ENCODE measurements at places on chromosomes 4 and X. TPM values are rescaled to one million over a fixed set of nuclear protein-coding genes. Genes with fewer than 3 reads are reported as not detected.

DNA sequence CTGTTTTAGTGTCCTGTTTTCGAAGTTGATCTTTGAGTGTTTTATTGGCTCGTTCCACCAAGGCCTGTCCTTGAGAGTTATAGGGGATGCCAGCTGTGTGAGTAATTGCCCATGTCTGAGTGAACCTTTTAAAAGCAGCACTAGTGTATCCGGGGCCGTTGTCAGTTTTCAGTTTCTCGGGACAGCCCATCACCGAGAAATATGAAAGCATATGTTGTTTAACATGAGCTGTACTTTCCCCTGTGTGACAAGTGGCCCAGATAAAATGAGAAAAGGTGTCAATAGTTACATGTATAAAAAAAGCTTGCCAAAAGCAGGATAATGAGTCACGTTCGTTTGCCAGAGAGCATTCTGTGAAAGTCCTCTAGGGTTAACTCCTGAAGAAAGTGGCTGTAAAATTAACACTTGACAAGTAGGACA, 48.6 kb upstream of the RASSF6 start:
- no peaks in the 10 kb centered on the region for H3K27me3 ChIP-seq
- H3K4me1 ChIP-seq = peaks cover 24% of the 10 kb centered on the region
- no peak overlapping the region for H3K27ac ChIP-seq
- H3K4me3 ChIP-seq = peak overlapping the region; percentile 57
- peak; percentile 61 for DNase-seq

- peaks cover 24% of the 10 kb centered on the region for H3K4me1 ChIP-seq
- H3K36me3 ChIP-seq = no peaks in the 10 kb centered on the region
- H3K27me3 ChIP-seq = no peaks in the 10 kb centered on the region
Observed at GRCh38 chr4:52106191-52106590, 55.1 kb downstream of the SPATA18 start.

DNA sequence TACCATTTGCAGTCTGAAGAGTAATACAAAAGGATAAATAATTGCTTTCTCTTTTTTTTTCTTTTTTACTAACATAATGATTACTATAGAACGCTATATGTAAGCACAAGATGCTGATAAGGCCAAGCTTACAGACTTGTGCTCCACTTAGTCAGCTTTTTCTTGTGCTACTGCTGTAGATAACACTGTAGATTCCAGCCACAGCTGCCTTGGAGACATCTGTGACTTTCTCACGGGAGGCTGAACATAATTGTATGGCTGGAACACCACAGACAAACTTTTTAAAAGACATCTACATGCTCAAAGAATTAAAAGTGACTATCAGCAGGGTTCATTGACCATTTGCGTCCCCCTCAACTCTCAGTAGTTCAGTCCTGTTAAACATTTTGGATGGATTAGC, 381.7 kb upstream of the AMOT start:
- no peak overlapping the region for H3K27ac ChIP-seq
- no peak overlapping the region for H3K4me3 ChIP-seq
- no peaks in the 10 kb centered on the region for H3K4me1 ChIP-seq
- H3K27me3 ChIP-seq = no peaks in the 10 kb centered on the region

GRCh38 chrX:105697984-105698781, 124.2 kb upstream of the NRK start:
- no peaks in the 10 kb centered on the region for H3K4me1 ChIP-seq
- no peaks in the 10 kb centered on the region for H3K36me3 ChIP-seq
- H3K4me3 ChIP-seq = no peak overlapping the region
- no peak overlapping the region for H3K27ac ChIP-seq

- no peak overlapping the region for H3K27ac ChIP-seq
- no peak for DNase-seq
- H3K27me3 ChIP-seq = no peaks in the 10 kb centered on the region
- no peak overlapping the region for H3K4me3 ChIP-seq
Observed at GRCh38 chrX:42976746-42977366, 198.9 kb upstream of the PPP1R2C start.

DNA sequence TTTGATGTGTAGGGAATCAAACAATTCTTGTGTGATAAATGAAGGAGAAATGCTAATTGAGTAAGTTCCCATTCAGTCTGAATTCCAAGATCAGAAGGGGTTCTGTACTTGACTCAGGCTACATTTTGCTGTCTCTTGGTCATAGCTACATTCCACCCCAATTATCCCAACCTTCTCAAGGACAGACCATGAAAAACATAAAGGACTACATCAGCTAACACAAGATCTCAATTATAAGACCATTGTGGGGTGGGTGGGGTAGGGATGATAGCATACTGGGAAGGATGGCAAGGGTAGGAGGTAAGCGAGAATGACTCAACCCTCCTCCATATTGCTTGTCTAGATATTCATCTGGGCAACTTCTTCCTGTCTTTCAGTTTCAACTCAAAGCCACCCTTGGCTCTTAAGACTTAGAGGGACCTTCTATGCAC, 87.4 kb upstream of the ETNPPL start:
- peak overlapping the region; percentile 63 for H3K27ac ChIP-seq
- H3K4me1 ChIP-seq = peaks cover 30% of the 10 kb centered on the region
- no peak overlapping the region for H3K4me3 ChIP-seq
- no peaks in the 10 kb centered on the region for H3K27me3 ChIP-seq

GRCh38 chr4:152106781-152107321, 346.0 kb upstream of the GATB start:
- 0 out of 2 replicates have a peak overlapping the region, but pooled peaks have one; percentile 10 for H3K4me3 ChIP-seq
- H3K27me3 ChIP-seq = no peaks in the 10 kb centered on the region
- peak overlapping the region; percentile 76 for H3K27ac ChIP-seq
- DNase-seq = peak; percentile 33

DNA sequence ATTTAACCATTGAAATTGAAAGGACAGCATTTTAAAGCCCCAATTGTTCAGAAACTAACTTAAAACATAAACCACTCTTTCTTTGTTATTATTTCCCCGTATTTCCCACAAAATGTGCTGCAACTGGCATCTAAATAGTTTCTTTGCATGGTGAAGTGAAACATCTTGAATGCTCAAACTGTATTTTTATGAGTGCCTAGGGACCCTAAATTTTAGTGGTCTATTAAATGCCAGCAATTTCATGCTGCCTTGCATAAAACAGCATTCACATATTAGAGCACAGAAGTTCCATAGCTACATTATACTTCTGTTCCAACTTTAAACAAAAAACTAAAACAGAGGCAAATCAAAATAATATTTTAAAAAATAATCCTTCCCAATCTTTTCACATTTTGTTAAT, 5.4 kb downstream of the RAB28 start:
- no peak overlapping the region for H3K27ac ChIP-seq
- DNase-seq = no peak
- H3K36me3 ChIP-seq = 0 out of 2 replicates have a peak, but pooled peaks cover 6% of the 10 kb centered on the region
- no peak overlapping the region for H3K4me3 ChIP-seq
- H3K27me3 ChIP-seq = no peaks in the 10 kb centered on the region
- peaks cover 39% of the 10 kb centered on the region for H3K4me1 ChIP-seq

DNA sequence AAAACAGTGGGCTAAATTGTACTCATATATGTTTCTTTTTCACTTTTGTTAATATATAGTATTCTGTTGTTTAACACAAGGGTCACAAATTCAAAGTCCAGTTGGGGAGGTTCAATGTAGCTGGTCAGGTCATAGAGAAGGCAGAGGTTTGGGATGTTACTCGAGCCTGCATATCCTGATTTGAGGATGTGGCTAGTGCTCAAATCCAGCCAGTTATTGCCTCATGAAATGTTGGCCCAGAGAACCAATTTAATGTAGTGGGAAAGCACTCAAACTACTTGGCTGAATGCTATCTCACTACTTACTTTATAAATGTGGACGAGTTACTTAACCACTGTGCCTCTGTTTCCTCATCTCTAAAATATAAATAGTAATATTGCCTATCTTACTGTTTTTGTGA, 12.5 kb downstream of the USO1 start:
- peak overlapping the region; percentile 19 for H3K27ac ChIP-seq
- 0 out of 2 replicates have a peak, but pooled peaks cover 2% of the 10 kb centered on the region for H3K36me3 ChIP-seq
- H3K4me3 ChIP-seq = no peak overlapping the region
- H3K4me1 ChIP-seq = no peaks in the 10 kb centered on the region
- H3K27me3 ChIP-seq = no peaks in the 10 kb centered on the region

GRCh38 chr4:76588274-76588673, 153.2 kb downstream of the SHROOM3 start:
- H3K27ac ChIP-seq = no peak overlapping the region
- no peaks in the 10 kb centered on the region for H3K27me3 ChIP-seq
- no peak for DNase-seq

DNA sequence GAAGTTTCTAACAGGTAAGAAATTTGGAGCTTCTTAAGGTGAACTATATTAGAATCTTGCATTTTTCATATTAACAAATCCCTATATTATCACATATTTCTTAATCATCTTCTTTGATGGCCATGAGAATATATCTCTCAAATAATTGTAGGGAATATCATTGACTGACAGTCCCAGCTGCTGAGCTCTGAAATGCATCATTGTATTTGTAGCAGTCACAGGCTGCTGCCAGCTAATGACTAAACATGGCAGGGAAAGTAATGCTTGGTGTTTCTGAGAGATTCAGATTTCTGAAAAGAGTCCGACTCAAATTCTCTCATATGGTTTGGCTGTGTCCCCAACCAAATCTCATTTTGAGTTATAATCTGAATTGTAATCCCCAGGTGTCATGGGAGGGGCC, 171.9 kb downstream of the TRAM1L1 start:
- H3K27me3 ChIP-seq = no peaks in the 10 kb centered on the region
- no peak overlapping the region for H3K27ac ChIP-seq
- DNase-seq = no peak
- H3K36me3 ChIP-seq = no peaks in the 10 kb centered on the region

DNA sequence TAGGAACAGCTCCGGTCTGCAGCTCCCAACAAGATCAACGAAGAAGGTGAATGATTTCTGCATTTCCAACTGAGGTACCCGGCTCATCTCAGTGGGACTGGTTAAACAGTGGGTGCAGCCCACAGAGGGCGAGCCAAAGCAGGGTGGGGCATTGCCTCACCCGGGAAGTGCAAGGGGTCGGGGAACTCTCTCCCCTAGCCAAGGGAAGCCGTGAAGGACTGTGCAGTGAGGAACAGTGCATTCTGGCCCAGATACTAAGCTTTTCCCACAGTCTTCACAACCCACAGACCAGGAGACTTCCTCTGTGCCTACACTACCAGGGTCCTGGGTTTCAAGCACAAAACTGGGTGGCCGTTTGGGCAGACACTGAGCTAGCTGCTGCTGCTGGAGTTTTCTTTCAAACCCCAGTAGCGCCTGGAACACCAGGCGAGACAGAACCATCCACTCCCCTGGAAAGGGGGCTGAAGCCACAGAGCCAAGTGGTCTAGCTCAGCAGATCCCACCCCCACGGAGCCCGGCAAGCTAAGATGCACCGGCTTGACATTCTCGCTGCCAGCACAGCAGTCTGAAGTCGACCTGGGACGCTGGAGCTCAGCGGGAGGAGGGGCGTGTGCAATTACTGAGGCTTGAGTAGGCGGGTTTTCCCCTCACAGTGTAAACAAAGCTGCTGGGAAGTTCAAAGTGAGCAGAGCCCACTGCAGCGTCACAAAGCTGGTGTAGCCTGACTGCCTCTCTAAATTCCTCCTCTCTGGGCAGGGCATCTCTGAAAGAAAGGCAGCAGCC, 84.6 kb downstream of the THOC2 start:
- peaks cover 6% of the 10 kb centered on the region for H3K4me1 ChIP-seq
- peak; percentile 44 for DNase-seq
- no peak overlapping the region for H3K27ac ChIP-seq
- H3K36me3 ChIP-seq = no peaks in the 10 kb centered on the region
- no peak overlapping the region for H3K4me3 ChIP-seq
- H3K27me3 ChIP-seq = no peaks in the 10 kb centered on the region

DNA sequence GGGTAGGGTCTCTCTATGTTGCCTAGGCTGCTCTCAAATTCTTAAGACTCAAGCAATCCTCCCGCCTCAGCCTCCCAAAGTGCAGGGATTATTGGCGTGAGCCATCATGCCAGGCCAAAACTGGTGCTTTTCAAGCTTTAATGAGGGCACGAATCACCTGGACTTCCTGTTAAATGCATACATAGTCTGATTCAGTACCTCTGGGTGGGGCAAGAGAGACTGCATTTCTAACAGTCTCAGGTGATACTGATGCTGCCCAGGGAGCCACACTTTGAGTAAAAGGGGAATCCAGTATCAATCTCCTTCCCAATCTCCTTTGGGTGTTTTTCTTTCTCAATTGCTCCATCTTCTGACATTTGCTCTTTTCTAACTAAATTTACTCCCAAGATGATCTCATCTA, 96.5 kb downstream of the SH3RF1 start:
- no peaks in the 10 kb centered on the region for H3K36me3 ChIP-seq
- no peaks in the 10 kb centered on the region for H3K27me3 ChIP-seq
- no peak overlapping the region for H3K4me3 ChIP-seq
- H3K27ac ChIP-seq = no peak overlapping the region

DNA sequence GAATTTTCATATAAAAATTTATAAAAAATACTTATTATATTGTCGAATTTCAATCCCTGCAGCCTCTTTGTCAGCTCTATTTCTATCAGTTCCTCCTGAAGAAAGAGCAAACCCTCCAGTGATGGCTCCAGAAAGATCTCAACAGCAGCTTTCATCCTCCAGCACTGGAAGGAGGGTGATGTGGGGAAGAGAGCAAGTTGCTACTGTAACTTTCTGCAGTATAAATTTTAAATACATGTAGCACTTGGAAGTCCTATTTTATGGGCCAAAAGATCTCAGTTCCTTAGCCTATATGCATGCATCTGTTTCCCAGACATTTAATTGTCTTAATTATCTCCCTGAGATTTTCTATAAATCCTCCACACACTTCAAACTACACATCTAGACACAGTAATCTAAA, 13.7 kb upstream of the ODAM start:
- H3K4me3 ChIP-seq = no peak overlapping the region
- no peaks in the 10 kb centered on the region for H3K36me3 ChIP-seq
- H3K4me1 ChIP-seq = no peaks in the 10 kb centered on the region
- no peaks in the 10 kb centered on the region for H3K27me3 ChIP-seq

DNA sequence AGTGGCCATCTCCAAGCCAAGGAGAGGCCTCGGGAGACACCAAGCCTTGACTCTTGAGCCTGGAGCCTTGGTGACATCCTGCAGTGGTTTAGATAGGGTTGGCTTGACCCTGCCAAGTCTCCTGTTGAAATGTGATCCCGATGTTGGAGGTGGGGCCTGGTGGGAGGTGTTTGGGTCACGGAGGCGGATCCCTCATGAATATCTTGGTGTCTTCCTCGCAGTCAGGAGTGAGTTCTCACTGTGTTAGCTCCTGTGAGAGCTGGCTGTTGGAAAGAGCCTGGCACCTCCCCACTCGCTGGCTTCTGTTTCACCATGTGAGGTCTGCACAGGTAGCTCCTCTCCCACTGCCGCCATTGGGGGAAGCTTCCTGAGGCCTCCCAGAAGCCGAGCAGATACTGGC, 38.8 kb downstream of the ADRA2C start:
- H3K4me3 ChIP-seq = no peak overlapping the region
- peaks cover 33% of the 10 kb centered on the region for H3K27me3 ChIP-seq
- no peak for DNase-seq
- H3K27ac ChIP-seq = no peak overlapping the region

MAGEC1 gene
- not detected for total RNA-seq

TMPRSS11F gene
- total RNA-seq = not detected

NEK1 gene
- 7.6 TPM for total RNA-seq

FGF5 gene
- 15.5 TPM for total RNA-seq

NAP1L3 gene
- 11.0 TPM for total RNA-seq

ETDB gene
- total RNA-seq = not detected

RS1 gene
- not detected for total RNA-seq

GABRG1 gene
- not detected for total RNA-seq

All from GM23248 (cell line).